ENCODE measurements at places on chromosomes 7 and 10.

DNA sequence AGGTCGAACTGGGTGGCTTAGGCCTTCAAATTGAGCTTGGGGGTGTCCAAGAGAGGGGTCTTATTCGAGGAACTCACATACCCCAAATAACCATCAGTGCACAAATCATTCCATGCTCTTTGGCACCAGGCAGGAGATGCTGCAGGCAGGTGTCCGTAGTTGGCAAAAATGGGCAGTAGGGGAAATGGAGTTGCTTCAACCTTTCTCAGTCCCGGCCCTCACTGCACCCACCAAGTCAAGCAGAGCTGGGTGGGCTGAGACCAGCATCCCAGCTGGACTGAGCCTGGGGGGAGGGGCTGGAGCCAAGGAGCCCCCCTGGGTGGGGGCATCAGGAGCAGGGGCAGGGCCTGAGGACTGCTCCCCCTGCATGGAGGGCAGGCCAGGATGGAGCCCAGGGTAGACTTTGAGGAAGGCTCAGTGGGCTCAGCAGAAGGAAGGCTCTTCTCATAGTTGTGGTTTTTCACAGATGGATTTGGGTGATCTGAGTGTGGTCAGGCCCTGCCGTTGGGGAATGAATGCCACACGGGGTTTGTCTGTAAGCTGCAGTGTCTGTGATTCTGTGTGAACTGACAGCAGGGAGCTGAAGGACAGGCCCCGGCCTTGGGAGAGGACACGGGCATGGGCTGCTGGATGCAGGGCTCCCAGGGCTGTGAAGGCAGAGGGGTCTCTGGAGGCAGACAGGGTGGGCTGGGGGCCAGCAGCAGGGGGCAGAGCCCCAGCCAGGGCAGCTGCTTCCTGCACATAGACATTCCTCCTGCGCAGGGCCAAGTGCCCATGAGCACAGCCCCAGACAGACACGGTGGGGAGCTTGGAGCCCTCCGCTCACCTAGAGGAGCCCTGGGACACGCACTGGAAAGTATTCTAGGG, 144.5 kb downstream of the ADCY1 start:
- no peaks in the 10 kb centered on the region for H3K4me1 ChIP-seq
- no peak overlapping the region for H3K4me3 ChIP-seq
- no peaks in the 10 kb centered on the region for H3K36me3 ChIP-seq
- DNase-seq: no peak
- H3K27ac ChIP-seq: no peak overlapping the region

- no peaks in the 10 kb centered on the region for H3K4me1 ChIP-seq
- no peak overlapping the region for H3K4me3 ChIP-seq
- DNase-seq: no peak
- no peak overlapping the region for H3K27ac ChIP-seq
Measured at GRCh38 chr7:1383398-1384112, 75.7 kb downstream of the MICALL2 start.

DNA sequence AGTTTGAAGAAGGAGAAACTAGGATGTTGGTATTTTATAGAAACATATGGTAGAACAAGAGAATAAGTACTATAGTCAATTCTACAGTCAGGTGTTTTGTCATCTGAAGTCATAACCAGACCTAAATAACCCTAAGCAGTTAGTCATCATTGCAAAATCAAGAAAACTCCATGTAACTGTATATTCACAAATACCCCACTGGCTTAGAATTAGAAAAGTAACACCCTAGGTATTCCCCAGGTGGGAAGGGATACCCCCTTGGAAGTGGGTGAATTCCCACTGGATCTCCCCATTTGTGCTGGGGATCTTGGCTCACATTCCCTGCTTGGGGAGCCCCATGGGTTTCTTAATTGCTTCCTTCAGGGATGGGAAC, 45.9 kb upstream of the ITGB8 start:
- no peaks in the 10 kb centered on the region for H3K27me3 ChIP-seq
- no peaks in the 10 kb centered on the region for H3K36me3 ChIP-seq
- no peaks in the 10 kb centered on the region for H3K4me1 ChIP-seq
- H3K4me3 ChIP-seq: no peak overlapping the region

DNA sequence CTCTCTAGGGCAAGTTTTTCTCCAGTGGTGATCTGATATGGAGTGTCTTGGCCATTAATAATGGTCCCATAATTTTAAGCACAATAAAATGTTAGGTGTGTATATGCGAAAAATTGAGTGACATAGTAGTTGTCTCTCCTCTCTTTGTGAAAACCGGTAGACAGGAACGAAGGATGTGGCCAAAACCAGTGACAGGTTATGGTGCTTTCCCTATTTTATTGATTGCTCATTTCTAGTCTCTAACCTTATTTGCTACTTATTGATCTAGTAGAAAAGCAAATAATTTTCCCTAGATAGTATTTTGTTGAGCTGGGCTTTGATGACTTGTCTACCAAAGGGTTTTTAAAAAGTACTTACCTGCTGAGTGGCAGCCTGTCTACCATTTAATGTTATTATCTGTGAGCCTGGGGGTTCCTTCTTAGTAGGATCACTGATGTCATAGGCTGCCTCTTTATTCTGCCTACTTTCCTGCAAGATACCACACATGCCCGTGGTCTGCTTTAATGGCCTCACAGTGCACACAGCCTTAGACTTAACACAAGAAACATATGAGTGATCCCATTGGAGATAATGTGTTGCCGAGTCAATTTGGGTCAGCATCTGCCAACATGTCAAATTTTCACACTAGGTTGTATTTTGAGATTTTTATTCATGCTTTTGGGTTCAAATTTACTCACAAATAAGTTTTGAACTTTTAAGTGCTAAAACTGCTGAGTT, 100.0 kb downstream of the AUTS2 start:
- no peaks in the 10 kb centered on the region for H3K27me3 ChIP-seq
- no peak overlapping the region for H3K27ac ChIP-seq
- no peak overlapping the region for H3K4me3 ChIP-seq
- no peaks in the 10 kb centered on the region for H3K36me3 ChIP-seq
- peaks cover 15% of the 10 kb centered on the region for H3K4me1 ChIP-seq
- no peak for DNase-seq

GRCh38 chr10:87560495-87561129, 55.9 kb downstream of the MINPP1 start:
- no peak overlapping the region for H3K4me3 ChIP-seq
- no peaks in the 10 kb centered on the region for H3K36me3 ChIP-seq
- no peak overlapping the region for H3K27ac ChIP-seq
- no peaks in the 10 kb centered on the region for H3K4me1 ChIP-seq

DNA sequence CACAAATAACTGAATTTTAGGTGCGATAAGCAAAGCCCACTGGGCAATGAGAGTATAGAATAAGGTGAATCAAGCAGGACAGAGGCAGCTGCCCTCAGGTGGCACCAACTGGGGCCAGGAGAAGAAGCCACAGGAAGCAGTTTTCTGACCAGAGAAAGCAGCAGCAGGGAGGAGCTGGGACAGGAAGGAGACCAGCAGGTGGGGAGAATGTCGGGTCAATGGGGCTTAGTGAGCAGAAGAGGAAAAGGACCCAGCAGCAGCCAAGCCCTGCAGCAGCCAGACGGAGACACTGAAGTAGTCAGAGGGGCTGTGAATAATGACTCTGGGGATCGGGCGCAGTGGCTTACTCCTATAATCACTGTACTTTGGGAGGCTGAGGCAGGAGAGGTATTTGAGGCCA, 209.6 kb upstream of the SH2B2 start:
- peak overlapping the region; percentile 25 for H3K27ac ChIP-seq
- no peak overlapping the region for H3K4me3 ChIP-seq
- H3K4me1 ChIP-seq: peaks cover 23% of the 10 kb centered on the region
- no peaks in the 10 kb centered on the region for H3K27me3 ChIP-seq
- peak; percentile 57 for DNase-seq
- H3K36me3 ChIP-seq: peaks cover under 1% of the 10 kb centered on the region

- H3K27ac ChIP-seq: no peak overlapping the region
- no peaks in the 10 kb centered on the region for H3K4me1 ChIP-seq
- no peak overlapping the region for H3K4me3 ChIP-seq
- no peak for DNase-seq
Measured at GRCh38 chr7:112404321-112404720, 45.9 kb upstream of the IFRD1 start.

GRCh38 chr10:43980313-43980712, 331.6 kb upstream of the ZNF32 start:
- no peak overlapping the region for H3K27ac ChIP-seq
- no peak overlapping the region for H3K4me3 ChIP-seq
- no peaks in the 10 kb centered on the region for H3K4me1 ChIP-seq
- H3K36me3 ChIP-seq: no peaks in the 10 kb centered on the region
- H3K27me3 ChIP-seq: no peaks in the 10 kb centered on the region
- no peak for DNase-seq

- H3K27ac ChIP-seq: peak overlapping the region; percentile 20
- no peak overlapping the region for H3K4me3 ChIP-seq
- H3K4me1 ChIP-seq: no peaks in the 10 kb centered on the region
- H3K36me3 ChIP-seq: peaks cover 6% of the 10 kb centered on the region
- H3K27me3 ChIP-seq: no peaks in the 10 kb centered on the region
Measured at GRCh38 chr7:77783545-77783944, 14.7 kb downstream of the TMEM60 start.

GRCh38 chr10:127198307-127198706, 1.9 kb upstream of the INSYN2A start:
- H3K4me1 ChIP-seq: peaks cover 21% of the 10 kb centered on the region
- H3K27me3 ChIP-seq: peaks cover 49% of the 10 kb centered on the region
- no peak overlapping the region for H3K4me3 ChIP-seq
- no peaks in the 10 kb centered on the region for H3K36me3 ChIP-seq

DNA sequence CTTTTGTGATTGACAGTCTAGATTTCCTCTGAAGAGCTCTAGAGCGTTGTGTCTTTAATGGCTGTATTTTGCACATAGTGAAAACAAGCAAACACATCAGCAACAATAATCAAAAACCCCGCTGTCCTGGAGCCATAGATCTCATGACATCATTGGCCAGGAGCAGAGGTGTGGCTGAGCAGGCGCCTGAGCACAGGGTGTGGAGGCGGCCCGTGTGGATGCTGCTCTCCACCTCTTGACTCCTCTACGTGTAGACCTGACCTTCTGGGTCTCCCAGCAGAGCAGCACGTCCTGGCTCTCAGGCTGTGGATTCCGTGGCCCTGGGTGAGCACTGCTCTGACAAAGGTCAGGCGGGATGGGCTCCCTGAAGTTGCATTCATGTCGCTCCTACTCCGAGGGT, 63.0 kb upstream of the INSYN2A start:
- H3K27me3 ChIP-seq: no peaks in the 10 kb centered on the region
- no peaks in the 10 kb centered on the region for H3K36me3 ChIP-seq
- no peak overlapping the region for H3K4me3 ChIP-seq

DNA sequence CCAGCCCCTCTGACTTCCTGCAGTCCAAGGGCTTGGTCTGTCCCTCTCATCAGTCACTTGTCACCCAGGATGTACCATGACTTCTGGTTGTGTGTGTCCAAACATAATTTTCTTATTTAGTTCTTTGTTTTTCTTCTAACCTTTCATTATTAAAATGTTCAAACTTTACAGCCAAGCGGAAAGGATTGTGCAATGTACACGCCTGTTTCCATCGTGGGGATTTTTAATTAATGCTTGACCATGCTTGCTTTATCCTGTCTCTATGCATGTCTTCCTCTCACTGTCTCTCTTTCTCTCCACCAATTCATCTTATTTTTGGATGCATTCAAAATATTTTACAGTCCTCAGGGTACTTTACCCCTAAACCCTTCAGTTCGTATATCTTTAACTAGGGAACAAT, 26.2 kb upstream of the ZNF488 start:
- no peaks in the 10 kb centered on the region for H3K27me3 ChIP-seq
- no peak for DNase-seq
- no peaks in the 10 kb centered on the region for H3K36me3 ChIP-seq
- H3K4me1 ChIP-seq: no peaks in the 10 kb centered on the region
- H3K4me3 ChIP-seq: no peak overlapping the region

DNA sequence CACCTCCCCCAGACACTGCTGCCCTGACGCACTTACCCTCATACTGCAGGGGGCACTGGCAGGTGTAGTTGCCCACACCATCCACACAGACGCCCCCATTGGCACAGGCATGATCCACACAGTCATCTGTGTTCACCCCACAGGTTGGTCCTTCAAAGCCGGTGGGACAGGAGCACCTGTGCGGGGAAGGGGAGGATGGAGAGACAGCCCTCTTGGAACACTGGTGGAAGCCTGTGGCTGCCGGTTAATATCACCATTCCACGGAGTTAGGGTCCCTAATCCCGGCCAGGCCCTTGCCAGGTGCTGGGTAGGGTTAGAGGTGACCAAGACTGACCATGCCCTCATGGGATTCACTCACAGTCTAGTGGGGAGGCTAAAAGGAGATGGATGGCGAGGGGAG, 171.8 kb downstream of the SLIT1 start:
- no peak overlapping the region for H3K4me3 ChIP-seq
- no peak for DNase-seq
- no peaks in the 10 kb centered on the region for H3K27me3 ChIP-seq
- H3K27ac ChIP-seq: no peak overlapping the region
- H3K4me1 ChIP-seq: peaks cover 8% of the 10 kb centered on the region

DNA sequence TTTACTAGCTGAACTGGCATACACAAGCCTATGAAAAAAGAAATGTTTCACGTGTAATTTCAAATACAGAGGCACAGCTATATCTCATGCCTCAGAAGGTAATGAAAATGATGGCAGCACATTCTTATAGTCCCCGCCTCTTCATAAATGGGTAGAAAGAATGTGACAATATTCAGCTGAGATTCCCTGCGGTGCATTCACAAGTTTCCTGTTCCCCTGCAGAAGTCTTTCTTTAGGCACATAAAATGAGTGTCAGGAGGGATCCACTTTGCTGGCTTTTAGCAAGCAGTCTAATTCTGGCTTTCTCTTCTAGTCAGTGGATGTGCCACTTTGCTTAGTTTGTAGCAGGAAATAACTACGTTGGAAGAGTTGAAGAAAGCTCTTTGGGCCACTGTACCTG, 56.1 kb downstream of the DGKB start:
- no peaks in the 10 kb centered on the region for H3K27me3 ChIP-seq
- H3K4me1 ChIP-seq: peaks cover 4% of the 10 kb centered on the region
- no peak overlapping the region for H3K4me3 ChIP-seq
- no peak for DNase-seq
- no peaks in the 10 kb centered on the region for H3K36me3 ChIP-seq

- H3K27me3 ChIP-seq: no peaks in the 10 kb centered on the region
- no peaks in the 10 kb centered on the region for H3K36me3 ChIP-seq
- H3K27ac ChIP-seq: no peak overlapping the region
- H3K4me1 ChIP-seq: no peaks in the 10 kb centered on the region
- H3K4me3 ChIP-seq: no peak overlapping the region
Measured at GRCh38 chr10:79939969-79940368, 8.9 kb downstream of the SFTPD start.

GRCh38 chr7:71787513-71787912, 624.6 kb downstream of the CALN1 start:
- H3K27ac ChIP-seq: no peak overlapping the region
- H3K36me3 ChIP-seq: no peaks in the 10 kb centered on the region
- no peak overlapping the region for H3K4me3 ChIP-seq

GRCh38 chr7:41385996-41386395, 316.9 kb downstream of the INHBA start:
- no peak overlapping the region for H3K27ac ChIP-seq
- peaks cover 19% of the 10 kb centered on the region for H3K4me1 ChIP-seq

Measured in neural progenitor cell (in vitro differentiated cells).